AG09319 (cell line): ENCODE measurements at places on chromosomes 11 and 22.
A peak's percentile ranks its signal among the peaks of the same experiment; 100 is the strongest.

DNA sequence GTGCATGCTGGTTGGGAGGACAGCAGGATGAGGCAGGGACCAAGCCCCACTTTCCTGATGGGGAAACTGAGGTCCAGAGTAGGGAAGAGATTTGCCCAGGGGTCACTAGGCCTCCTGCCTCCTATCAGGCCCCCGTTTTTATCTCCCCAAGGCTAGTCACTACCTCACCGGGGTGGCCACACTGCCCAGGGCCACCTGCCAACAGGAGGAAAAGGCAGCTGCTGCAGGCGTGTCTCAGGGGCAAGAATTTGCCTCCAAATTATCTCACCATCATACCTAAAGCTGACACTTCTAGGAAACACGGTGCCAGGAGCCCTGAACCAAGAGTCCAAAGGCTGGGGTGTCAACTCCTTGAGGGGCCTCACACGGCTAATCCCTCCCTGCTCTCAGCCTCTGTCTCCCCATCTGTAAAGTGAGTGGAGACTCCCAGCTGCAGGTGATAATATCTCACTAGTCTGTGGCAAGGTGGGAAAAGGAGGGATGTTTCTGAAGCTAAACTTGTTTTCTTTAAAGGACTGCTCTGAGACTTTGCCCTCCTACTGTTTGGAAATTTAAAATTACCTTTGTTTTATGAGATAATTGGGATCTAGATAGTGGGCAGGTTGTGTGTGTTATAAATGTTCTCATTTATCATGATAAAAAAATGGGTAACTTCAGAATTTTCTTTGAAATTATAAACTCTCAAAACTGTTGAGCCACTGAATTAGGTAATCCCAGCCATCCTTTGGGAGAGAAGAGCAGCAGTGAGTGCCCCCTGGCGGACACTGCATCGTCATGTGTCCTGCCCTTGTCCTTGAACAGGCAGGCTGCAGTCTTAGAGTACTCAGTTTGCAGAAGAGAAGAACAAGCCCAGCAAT lies 60.0 kb downstream of the MYO7A start:
- peak; percentile 49 for DNase-seq

DNA sequence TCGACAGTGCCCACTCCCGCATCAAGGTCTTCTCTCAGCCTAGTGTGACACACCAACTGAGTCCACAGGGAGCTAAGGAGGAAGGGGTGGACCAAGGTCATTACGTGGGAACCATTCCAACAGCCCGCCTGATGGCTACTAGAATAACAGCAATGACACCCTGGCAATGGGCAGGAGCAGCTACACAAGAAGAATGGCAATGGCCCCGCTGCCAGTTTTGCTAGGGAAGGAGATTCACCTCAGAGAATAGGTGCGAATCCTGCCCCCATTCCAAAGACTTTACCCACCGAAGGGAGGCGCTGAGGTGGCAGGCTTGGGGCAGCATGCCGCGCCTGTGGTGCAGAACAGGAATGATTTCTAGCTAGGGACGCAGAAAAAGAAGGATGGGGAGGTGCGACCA lies 9.1 kb downstream of the WT1 start:
- DNase-seq = no peak

DNA sequence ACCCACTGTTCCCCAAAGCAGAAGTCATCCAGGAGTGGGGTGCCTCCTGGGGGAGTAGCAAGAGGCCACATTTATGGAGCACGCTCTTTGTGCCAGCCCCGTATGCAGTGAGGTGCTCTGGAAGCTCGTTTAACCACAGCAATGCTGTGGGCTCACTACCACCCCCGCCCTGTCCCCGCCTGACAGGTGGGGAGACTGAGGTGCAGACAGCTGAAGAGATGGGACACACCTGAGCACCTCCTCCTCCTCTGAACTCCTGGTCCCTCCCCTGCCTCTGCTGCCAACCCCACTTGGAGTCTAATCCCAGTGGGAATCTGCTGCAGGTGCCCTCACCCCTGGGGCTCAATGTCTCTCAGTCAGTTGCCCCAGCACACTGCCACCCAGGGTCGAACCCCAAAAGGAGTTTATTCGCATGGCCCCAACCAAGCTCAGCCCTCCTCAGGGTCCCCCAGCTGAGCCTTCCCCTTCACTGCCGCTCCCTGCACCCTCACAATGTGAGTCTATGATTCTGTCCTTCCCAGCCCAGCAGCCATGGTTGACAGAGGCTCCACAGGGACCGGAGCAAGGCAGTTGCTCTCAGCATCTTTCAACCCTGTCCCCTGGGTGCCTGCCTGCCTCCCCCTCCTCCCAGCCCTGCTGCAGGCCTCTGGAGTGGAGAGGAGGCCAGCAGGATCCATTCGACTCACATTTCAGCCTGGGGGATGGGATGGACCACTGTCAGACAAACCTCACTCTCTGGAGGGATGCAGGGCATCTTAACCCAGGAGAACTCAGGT lies 13.3 kb upstream of the BCR start:
- DNase-seq = no peak

- DNase-seq = no peak
Measured at GRCh38 chr11:77202941-77203900, 75.2 kb downstream of the MYO7A start.

DNA sequence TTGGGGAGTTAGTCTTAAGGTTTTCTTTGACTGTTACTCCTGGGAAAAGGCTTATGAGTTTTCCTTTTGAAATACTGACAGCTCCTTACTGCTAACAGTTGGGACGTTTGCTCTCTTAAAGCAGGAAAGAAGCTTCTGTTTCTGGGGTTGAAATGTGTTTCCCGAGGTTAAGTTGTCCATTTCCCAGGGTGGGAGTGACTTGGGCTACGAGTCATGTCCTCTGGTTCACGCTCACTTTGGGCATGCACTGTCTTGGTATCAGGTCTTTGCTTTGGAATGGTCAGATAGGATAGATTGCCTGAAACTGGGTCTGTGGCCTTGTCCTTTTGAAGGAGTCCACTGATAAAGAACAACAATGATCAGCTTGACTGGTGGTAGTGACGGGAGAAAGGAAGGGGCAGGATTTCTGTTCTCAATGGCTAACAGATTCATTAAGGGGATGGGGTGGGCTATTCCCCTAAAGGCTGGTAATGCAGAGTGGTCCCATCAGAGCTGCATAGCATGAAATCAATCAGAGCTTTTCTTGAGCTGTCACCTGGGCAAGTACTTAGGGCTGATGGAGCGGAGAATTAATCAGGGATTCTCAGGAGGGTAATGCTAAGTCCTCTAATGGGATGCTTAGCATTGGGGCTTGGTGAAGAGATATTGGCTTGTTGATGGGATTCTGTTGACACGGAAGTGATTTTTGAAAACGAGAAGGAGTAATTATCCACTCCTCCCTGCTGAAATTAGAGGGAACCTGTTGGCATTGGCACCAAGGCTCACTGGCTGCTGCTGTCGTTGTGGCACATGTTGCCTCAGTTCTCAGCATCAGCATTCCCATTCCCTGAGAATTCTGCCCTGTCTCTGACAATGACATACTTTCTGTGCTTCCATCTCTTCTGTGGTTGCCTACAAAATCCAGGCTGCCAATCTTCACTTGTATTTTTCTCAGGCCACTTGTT lies 81.6 kb downstream of the TEAD1 start:
- no peak for DNase-seq

GRCh38 chr11:11545285-11546275 lies 76.2 kb downstream of the GALNT18 start:
- DNase-seq = no peak

- DNase-seq = peak; percentile 75
Measured at GRCh38 chr22:36470162-36470993, 11.1 kb downstream of the TXN2 start.

GRCh38 chr22:19610518-19611253 lies 86.5 kb upstream of the CLDN5 start:
- no peak for DNase-seq

DNA sequence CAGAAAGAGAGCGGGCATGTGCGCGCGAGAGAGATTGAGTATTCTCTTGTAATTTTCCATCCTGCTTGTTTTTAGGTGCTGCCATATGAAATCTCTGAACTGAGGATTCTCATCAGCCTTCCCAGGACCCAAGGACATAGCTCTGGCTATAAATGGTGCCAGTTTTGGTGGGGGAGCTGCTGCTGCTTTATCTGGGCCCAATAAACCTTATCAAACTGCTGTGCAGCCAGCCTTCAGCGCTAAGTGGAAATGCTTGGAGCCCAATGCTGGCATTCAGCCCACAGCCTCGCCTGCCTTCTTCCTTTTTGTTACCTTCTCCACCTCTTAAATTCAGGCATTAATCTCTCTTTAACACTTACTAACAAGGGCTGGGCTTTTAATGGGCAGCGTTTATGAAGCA lies 2.4 kb upstream of the ZBTB16 start:
- DNase-seq = no peak

GRCh38 chr11:65745049-65745448 lies 24.5 kb upstream of the RNASEH2C start:
- DNase-seq = no peak

DNA sequence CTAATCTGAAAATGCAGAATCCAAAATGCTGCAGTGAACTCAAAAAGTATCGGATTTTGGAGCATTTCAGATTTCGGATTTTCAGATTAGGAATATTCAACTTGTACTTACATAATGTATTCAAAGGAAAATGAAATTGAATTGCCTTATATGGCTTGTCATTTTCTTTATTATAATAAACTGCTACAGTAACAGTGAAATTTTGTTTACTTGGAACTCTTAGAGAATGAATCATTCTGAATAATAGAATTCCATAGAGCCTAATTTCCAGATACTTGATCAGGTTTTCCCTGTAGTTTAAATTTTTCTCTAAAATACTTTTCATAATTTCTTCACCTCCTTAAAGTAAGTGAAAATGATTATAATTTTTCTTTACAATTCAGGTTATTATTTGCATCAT lies 17.3 kb downstream of the TTC17 start:
- DNase-seq = no peak

DNA sequence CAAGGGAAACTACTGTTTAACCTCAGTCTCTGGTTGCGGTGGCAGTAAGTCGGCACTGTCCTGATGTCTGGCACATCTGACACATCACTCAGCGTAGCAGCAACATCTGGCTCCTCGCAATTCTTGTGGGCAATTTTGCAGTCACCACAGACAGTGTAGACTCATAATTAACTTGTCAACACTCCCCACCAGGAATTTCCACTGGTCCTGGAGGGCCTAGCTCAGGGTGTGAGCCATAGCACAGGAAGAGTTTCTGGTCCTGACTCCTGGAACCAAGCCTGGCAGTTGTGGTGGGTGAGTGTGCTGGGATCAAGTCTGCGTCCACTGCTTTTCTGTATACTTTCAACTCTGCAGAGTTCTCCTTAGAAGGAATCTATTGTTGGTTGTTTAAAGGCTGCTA lies 209.7 kb downstream of the SNX19 start:
- no peak for DNase-seq

- DNase-seq = no peak
Measured at GRCh38 chr11:117020287-117020686, 77.9 kb downstream of the SIK3 start.

GRCh38 chr11:99268886-99269285 lies 248.1 kb downstream of the CNTN5 start:
- no peak for DNase-seq

DNA sequence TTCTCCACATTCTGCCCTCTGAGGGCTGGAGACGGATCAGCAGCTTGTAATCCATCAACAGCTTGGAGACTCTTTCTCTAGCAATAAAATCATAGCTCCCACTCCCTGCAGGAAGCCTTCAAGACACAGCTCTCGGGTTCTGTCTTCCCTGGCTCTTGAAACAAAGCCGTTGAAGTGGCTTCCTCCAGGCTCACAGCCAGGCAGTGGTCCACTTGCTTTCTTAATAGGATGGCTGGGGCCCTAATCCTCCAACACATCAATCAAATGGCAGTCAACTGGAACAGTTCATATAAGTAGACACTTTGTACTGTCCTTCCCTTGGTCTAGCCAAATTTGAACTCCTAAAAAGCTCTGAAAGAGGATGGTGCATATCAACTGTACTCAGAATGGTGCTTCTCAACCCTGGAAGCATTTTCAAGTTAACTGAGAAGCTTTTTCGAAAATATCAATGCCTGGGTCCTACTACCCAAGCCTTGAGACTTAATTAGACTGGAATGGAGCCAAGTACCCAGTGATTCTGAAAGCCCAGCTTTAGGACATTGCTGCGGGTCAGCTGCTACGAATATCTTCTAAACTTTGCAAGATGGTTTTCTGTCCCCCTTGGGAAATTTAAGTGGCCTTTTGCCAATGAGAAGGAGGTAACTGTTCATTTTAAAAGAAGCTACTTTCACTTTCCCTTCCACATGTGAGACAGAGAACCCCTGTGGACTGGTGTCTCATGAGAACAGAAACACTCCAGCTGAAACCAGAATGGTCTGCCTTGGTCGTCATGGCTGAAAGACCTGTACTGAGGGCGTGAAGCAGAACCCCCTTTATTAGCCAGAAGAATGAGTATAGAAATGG lies 74.7 kb downstream of the SC5D start:
- DNase-seq = no peak

GRCh38 chr11:103963648-103964047 lies 72.8 kb upstream of the DDI1 start:
- no peak for DNase-seq
